EH (cell line): ENCODE measurements at places on chromosomes 5 and 9.

DNA sequence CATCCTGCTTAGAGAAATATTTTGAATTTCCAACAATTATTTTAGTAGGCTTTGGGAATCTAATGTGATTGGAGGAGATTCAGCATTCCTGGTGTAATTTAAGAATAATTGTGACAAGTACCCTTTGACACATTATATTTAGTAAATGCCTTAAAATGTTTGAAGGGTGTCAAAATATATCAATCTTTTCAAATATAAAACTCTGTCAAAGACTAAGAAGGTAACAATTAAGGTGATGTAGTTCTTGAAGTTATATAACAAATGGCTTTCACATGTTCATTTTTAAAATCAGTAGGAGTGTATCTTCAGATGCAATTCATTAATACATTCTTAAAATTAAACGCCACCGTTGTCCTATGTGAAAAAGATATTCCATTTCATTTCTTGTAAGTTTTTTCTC, 1977.1 kb upstream of the CDH9 start:
- DNase-seq = no peak

- DNase-seq = peak; percentile 56
Observed at GRCh38 chr5:33046091-33046490, 335.0 kb downstream of the NPR3 start.

DNA sequence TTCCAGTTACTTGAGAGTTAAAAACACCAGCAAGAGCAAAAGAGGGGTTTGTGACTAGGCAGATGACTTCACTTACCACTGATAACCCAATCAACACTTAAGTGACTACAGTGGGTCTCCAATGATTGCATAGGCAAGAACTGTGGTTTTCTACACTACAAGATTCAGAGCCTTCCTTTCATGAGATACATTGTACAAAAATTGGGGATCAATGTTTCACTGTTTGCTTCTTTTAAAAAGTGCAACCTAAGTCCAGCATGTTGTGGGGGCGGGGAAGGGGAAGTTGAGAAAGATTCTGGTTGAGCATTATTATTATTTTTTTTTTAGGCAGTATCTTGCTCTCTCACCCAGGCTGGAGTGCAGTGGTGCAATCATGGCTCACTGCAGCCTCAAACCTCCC, 3.6 kb downstream of the IQGAP2 start:
- no peak for DNase-seq

DNA sequence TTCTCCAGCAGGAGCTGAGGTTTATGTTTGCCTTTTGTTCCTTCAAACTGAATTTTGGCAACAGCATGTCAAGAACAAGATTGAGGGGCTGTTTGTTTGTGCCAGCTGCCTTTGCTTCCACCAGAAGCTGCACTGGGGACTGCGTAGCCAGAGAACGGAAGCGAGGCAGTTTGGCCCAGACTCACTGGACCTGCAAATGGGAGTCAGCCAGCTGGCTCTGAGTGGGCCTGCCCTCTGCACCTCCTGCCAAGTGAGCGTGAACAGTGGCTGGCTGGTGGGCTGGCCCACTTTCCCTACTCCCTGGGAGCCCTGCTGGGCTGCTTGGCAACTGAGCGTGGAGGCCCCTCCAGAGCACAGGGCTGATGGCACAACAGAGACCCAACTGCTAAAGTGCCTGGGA, 111.6 kb downstream of the GALNT10 start:
- no peak for DNase-seq

DNA sequence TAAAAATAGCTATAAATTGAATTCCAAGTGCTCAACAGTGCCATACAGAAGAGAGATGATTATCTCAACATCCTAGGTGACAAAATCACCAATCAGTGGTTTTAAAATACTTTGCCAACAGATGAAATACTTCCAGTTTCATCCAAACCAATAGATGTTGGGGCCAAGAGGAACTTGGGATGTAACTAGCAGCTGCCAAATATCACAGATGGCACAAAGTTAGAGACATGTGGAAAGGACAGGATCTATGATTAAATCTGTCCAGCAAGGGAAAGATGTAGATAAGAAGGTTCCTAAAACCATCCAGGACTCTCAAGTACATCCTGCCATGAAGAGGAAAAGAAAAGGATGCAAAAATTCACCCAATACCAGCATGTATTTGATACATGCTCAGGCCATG, 23.8 kb downstream of the TRPM3 start:
- no peak for DNase-seq

DNA sequence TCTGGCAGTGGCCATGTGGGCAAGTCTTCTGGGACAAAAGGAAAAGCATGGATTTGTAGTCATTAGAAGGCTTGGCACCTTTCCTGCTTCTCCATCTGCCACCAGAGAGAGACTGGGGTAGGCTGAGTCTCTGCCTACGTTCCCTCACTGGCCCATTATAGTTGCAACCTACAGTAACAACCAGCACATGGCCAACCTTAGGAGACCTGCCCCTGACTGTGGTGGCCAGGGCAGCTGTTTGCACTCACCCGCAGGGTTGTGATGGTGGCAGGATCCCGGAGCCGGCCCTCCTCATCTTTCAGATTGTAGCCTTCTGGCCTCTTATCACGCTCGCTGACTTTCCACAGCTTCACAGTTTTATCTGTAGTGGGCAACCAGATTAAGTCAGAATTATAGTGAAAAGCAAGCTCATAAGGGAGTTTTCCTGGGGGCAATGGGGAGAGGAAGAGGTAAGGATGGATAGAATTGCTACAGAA, 174.9 kb upstream of the GPR151 start:
- DNase-seq = no peak

- DNase-seq = no peak
Observed at GRCh38 chr5:111200828-111201227, 23.4 kb upstream of the CAMK4 start.

DNA sequence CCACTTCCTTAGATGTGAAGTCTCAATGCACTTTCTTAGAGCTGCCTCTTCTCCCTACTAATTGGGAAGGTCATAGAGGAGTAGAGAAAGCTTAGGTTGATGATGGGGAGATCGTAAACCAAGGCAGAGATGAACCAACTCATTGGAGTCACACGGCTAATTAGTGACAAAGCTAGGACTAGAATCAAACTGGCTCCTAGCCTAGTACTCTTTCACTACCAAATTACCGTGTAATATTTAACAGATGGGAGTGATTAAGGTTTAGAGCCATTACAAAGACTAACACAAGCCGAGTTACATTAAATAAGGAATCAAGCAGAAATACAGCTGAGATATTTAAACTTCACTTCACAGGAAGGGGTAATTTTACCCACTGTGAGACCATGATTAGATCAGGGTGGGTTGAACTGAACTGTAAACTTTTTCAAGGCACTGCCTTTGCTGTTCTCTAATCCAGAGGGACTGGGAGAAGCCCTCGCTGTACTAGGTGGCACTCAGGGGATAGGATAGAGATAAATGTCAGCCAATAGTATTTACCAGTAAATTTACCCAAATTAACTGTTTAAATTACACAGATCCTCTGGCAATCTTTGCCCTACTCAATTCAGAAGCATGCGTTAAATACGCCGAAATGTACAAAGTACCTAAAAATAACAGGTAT, 166.4 kb upstream of the PIK3R1 start:
- DNase-seq = peak; percentile 79

GRCh38 chr9:37034305-37034937, 353 bp upstream of the PAX5 start:
- DNase-seq = peak; percentile 10

DNA sequence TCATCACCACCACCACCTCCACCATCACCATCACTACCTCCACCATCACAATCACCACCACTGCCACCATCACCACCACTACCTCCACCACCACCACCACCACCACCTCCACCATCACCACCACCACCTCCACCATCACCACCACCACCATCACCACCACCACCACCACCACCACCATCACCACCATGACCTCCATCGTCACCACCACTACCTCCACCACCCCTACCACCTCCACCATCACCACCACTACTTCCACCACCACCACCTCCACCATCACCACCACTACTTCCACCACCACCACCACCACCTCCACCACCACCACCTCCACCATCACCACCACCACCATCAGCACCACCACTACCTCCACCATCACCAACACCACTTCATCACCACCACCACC, 23.5 kb upstream of the ADCY2 start:
- no peak for DNase-seq

DNA sequence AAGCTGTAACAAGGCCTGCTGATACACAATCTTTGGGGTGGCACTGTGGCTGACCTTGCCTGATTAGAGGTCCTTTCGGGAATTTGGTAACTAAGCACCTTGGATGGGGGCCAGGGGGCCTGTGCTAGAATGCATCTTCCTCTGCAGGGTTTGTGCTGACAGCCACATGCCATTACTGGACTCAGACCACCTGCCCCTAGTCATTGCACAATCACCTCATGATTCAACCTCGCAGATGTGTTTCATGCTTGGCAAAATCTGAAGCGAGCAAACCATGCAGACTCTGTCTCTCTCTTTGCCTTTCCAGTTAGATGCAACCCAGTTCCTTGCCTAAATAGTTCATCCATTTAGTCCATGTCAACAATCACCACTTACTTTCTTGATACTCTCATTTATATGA, 96.5 kb upstream of the ERCC6L2 start:
- peak; percentile 36 for DNase-seq

GRCh38 chr9:33446240-33446945, 1.0 kb downstream of the AQP3 start:
- no peak for DNase-seq

GRCh38 chr5:83222906-83223305, 145.6 kb downstream of the XRCC4 start:
- no peak for DNase-seq

DNA sequence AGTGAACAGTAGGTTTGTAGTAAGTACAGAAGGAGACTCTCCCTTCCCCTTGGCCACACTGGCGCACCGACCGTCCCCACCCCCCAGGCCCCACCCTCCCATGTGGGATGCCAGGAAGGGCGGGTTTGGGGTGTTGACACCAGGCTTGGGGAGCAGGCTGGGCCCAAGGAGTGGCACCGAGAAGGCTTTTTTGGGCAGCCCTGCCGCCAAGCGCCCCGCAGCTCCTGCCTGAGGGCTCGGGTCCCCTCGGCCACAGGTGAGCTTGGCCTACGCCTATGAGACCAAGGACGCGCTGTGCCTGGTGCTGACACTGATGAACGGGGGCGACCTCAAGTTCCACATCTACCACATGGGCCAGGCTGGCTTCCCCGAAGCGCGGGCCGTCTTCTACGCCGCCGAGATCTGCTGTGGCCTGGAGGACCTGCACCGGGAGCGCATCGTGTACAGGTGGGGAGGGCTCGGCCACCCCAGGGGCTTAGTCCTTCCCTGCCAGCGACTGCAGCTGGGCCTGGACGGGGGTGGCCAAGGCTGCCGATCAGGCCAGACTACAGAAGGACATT, 7.3 kb downstream of the GRK6 start:
- DNase-seq = no peak

DNA sequence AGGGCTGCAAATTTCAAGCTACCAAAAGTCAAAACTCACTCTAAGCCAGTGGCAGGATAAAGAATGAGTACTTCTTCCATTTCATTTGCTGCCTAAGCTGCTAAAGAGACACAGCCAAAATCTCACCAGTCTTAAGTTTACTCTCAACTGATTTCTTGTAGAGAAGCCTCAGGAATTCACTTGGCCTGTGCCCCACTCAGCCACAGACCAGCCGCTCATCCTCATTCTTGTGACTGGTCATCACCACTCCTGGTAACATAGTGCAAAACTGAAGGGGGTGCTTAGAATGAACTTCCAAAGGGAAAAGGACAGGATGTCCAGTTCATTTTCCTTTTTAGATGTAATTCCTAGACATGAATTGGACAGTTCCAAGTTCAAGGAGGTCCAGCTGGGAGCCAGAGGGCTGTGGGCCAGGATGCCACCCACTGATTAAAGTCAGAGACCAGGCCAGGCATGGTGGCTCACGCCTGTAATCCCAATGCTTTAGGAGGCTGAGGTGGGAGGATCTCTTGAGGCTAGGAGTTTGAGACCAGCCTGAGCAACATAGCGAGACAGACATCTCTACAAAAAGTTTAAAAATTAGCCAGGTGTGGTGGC, 72.7 kb upstream of the RANBP3L start:
- DNase-seq = peak; percentile 90

DNA sequence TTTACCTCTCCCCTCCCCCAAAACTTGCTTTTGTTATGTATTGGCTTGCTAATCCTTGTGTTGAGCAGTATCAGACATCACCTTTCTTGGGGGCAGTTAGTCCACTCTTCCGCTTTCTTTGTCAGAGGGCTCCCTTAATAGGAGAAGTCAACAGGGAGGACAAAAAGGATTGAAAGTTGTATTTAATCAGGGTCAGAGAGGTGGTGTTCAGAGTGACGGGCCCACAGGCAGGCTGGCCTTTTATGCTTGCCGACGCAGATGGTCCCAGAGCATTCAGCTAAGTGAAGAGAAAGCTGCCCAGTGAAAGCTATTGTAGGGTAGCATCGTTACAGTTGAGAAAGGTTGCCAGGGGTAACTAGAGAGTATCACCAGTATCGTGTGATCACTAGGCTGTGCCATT, 131.1 kb downstream of the ZCCHC7 start:
- no peak for DNase-seq

GRCh38 chr9:132239518-132239917, 77.7 kb downstream of the NTNG2 start:
- DNase-seq = no peak

DNA sequence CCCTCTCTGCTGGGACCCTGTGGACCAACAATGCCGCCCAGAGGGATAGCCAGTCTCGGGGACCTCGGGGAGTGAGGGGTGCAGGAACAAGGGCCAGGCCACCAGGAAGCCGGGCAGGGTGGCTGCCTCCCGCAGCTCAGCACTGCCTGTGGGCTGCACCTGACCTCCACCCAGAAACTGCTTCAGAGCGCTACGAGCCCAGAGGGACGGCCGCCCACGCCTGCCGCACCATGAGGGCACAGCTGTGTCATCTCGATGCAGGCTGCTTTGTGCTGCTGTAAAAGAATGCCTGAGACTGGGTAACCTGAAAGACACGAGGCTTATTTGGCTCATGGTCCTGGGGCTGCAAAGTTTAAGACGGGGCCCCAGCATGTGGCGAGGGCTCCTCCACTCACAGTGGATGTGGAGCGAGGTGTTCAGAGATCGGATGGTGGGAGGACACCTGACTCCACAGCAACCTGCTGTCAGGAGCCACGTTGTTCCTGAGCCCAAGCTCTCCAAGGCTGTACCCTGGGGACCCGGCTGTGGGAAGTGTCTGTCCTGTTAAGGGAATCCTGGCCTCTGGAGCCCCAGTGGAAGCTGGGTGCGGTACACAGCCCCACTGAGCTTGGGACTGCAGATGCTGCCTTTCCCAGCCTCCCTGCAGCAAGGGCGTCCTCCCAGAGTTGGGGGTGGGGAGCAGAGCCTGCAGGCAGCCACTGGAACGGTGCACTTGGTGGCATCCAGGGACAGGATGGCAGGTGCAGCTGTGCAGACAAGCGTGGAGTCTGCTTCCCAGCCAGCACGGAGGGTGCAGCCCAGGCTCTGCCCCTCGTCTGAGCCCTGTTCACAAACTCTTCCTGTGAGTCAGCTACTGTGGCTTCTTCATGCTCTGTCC, 11.8 kb upstream of the ZDHHC11 start:
- peak; percentile 21 for DNase-seq

DNA sequence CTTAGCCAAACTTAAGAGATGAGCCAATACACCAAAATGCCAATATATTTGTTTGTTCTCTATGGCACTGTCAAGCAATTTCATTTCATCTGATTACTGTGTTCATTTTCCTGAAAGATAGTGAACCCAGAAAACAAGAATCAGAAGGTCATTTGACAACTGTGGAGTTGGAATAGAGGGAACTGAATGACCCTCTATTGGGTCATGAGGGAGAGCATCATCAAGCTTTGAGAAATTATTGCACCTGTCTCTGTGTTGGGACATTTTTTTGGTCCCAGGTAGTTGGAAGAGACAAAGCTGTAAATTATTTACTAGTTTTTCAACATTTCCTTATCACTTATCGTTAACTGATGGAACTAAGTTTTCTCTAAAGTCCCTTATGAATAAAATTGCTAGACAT, 129.4 kb downstream of the GHR start:
- no peak for DNase-seq
